ENCODE measurements at places on chromosomes 1 and 21.

DNA sequence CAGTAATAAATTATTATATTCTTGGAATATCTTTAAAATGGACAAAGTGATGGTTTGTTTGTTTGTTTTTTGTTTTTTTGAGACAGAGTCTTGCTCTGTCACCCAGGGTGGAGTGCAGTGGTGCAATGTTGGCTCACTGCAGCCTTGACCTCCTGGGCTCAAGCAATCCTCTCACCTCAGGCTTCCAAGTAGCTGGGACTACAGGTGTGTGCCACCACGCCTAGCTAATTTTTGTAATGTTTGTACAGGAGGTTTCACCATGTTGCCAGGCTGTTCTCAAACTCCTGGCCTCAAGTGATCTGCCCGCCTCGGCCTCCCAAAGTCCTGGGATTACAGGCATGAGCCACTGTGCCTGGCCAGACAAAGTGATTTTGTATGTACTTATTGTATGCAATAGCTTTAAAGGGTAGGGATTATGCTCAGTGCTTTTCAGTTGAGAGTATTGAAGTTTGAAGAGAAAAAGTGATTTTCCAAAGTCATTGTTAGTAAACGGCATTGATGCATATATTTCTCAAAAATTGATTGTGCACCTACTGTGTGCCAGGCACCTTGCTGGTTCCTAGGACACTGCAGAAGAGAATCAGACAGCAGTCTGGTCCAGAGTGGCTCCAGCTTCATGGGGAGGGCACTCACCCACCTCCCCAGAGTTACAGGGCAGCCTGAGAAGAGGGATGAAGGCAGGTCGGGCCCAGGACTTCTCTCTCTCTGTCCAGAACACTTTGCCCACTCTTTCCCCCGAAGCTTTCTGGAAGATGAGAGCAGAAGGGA lies 34.2 kb upstream of the TTC22 start:
- no peak for DNase-seq

DNA sequence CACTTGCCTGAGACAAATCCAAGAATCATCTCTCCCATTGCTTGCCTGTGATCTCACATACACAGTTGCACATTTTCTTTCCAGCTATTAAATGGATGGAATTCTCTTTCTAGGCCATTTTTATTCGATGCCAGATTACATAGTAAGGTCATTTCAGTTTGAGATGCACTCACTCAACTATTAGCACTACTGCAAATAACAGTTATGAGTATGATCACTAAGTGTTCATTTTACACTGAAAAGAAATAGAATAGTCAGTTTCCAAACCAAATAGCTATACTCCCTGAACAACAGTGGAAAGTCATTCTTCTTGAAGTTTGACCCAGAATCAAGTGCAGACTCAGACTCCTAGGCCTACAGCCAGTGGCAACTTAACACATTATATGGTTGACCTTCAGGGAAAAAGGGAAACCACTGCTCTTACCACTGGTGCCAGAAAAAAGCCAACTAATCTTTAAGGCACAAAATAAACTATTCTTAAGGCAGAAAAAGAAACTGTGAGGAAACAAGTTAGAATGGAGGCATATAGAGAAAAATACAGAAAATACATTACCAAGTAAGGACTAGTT lies 31.5 kb downstream of the WNT2B start:
- no peak for DNase-seq

DNA sequence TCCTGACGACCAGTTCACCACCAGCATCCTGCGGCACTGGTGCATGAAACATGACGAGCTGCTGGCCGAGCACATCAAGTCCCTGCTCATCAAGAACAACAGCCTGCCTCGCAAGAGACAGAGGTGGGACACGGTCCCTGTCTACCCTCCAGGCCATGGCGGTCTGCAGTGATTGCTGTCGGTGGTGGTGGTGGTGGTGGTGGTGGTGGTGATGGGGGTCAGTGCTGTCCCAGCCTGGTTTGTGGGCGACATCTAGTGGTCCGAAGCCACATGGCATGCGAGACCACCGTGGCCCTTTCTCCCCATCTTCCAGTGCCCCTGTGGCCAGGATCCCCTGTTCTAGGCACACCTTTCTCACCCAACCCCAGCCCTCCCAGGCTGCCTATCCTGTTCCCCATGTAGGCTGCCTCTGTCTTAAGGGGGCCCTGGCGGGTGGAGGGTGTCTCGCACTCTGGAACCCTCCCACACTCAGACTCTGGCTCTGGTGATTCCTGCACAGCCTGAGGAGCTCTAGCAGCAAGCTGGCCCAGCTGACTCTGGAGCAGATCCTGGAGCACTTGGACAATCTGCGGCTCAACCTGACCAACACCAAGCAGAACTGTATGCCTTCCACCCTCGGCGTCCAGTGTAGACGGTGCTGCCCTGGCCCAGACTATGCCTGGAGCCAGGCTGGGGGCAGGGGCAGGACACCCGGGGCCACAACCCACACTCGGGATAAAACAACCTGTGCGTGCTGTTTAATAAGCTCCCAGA lies 3.2 kb upstream of the SLC27A3 start:
- DNase-seq: no peak

DNA sequence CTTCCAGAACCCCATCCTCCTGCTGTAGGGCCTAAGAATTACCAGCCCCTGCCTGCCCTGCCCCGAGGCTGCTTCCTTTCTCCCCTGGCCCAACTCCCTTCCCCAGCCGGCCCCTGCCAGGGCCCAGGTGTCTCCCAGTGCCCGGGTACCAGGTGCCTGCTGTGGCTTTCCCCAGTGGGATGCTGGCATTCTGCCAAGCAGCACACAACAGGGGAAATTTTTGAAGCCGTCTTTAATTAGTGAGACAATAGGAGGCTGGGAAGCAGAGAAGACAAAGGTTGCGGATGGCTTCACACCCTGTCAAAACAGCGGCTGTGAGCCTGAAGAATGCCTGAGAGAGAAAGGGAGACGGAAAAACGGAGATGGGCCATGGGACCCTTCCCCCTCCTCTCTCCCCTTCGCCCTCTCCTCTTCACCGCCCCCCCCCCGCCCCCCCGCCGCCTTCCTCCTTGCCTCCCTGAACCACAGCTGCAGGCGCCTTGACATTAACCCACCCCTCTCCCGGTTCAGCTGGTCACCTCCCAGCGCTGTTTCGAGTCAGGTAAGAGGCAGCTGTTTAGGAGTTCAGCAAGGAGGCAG lies 33.6 kb downstream of the LRRN2 start:
- DNase-seq: no peak

- no peak for DNase-seq
Observed at GRCh38 chr1:75133750-75134646, at the start of gene LHX8. LHX8 (plus strand) TSS chr1:75134388; CDS start chr1:75136615, 2,227 bp downstream.

DNA sequence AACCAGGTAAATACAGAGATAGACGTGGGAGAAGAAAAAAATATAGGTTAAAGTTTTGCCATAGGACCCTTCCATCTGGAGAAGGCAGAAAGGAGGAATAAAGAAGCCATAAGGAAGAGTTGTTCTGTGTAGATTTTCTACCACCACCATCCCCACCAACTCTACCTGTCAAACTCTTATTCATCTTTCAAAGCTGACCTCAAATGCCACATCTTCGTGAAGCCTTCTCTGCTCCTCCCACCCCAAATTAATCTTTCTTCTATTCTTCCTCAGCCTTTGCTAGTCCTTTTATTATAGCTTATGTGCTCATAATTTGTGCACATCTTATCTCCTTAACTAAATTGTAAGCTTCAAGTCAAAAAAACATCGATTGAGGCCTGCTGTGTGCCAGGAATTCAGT lies 1.3 kb upstream of the NECTIN4 start:
- no peak for DNase-seq
